ENCODE measurements at places on chromosomes 3 and 15. TPM values are rescaled to one million over a fixed set of nuclear protein-coding genes. Genes with fewer than 3 reads are reported as not detected.

Gene CYP11A1
- not detected for total RNA-seq

Gene PLA2G4E
- total RNA-seq = not detected

Gene FRMD4B
- total RNA-seq = 72.2 TPM

- DNase-seq = no peak
Observed at GRCh38 chr3:194893121-194893987, 207.7 kb downstream of the FAM43A start.

DNA sequence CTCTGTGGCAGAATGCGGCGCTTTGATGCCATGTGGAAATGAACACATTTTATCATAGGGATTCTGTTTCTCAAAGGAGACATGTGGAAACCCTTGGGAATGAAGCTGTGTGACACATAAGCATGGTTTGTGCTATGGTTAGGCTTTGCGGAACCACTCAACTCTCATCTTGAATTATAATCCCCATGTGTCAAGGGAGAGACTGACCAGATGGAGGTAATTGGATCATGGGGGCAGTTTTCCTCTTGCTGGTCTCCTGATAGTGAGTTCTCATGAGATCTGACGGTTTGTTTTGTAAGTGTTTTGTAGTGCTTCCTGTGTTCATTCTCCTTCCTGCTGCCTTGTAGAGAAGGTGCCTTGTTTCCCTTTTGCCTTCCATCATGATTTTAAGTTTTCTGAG, 1109.2 kb upstream of the ALCAM start:
- no peak for DNase-seq

- DNase-seq = no peak
Observed at GRCh38 chr3:12427551-12427950, 56.7 kb upstream of the TSEN2 start.

- no peak for DNase-seq
Observed at GRCh38 chr3:10299679-10300078, 6.9 kb upstream of the GHRL start.
